ENCODE measurements at places on chromosomes 2 and 18. TPM values are rescaled to one million over a fixed set of nuclear protein-coding genes. Genes with fewer than 3 reads are reported as not detected.

DNA sequence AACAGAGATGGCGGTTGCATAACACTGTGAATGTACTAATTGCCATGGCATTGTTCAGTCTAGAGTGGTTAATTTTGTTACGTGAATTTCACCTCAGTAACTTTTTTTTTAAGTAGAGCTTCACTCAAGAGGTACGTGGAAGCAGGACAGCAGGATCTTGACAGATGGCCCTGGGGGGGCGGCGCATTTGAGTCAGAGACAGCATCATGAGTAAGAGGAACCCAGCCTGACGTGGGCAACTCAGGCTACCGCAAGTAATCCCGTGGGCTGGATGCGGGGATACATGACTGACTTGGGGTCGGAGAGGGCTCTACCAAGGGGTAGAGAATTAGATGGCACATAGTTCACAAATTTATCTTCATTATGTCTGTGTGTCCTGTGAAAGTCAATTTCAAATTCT lies 38.1 kb upstream of the DAPL1 start:
- H3K27me3 ChIP-seq, result no peaks in the 10 kb centered on the region
- no peak for DNase-seq
- no peaks in the 10 kb centered on the region for H3K36me3 ChIP-seq
- no peaks in the 10 kb centered on the region for H3K4me1 ChIP-seq
- H3K4me3 ChIP-seq, result no peak overlapping the region
- no peak overlapping the region for H3K27ac ChIP-seq

DNA sequence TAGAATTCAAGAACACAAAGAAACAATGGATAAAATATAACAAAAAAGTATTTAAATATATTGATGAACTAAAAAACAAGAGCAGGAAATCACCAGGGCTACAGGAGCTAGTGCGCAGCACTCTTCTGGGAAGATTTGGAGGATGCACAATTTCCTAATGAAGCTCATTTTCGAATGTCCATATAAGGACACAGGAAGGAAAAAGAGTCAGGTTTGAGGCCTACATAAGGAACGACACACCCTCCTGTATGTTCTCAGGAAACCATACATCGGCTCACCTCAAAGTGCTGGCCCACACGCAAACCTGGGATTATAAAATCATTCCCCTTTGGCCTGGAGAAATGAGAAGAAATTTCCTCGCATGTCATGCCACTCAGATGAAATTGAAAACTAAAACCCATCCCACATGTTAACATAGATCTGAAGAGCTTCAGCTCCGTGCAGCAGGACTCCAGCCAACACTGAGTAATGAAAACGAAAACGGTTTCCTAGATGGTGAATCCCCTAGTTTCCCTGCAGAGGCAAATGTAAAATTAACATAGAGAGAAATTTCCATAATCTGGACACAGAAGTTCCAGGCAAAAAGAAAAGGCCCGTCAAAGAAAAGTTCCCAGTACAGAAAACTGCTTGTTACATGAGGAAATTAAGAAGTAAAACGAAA lies 825.8 kb downstream of the SOCS6 start:
- no peaks in the 10 kb centered on the region for H3K4me1 ChIP-seq
- H3K27ac ChIP-seq, result no peak overlapping the region
- DNase-seq, result no peak
- no peak overlapping the region for H3K4me3 ChIP-seq
- no peaks in the 10 kb centered on the region for H3K36me3 ChIP-seq

- no peaks in the 10 kb centered on the region for H3K36me3 ChIP-seq
- H3K27me3 ChIP-seq, result no peaks in the 10 kb centered on the region
- H3K4me3 ChIP-seq, result no peak overlapping the region
Measured at GRCh38 chr18:34543945-34544344, 166.2 kb upstream of the DTNA start.

DNA sequence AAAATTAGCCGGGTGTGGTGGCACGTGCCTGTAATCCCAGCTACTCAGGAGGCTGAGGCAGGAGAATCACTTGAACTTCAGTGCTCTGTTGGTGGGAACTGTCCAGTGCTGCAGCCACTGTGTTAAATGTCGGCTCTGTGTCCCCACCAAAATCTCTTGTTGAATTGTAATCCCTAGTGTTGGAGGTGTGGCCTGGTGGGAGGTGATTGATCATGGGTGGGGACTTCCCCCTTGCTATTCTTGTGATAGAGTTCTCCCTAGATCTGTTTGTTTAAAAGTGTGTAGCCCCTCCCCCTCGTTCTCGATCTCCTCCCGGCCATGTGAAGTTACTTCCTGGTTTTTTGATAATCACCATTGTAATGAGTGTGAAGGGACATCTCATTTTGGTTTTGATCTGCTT lies 9.8 kb upstream of the RPL31 start:
- DNase-seq, result no peak
- H3K27ac ChIP-seq, result no peak overlapping the region
- no peaks in the 10 kb centered on the region for H3K36me3 ChIP-seq
- H3K4me3 ChIP-seq, result no peak overlapping the region
- no peaks in the 10 kb centered on the region for H3K4me1 ChIP-seq

DNA sequence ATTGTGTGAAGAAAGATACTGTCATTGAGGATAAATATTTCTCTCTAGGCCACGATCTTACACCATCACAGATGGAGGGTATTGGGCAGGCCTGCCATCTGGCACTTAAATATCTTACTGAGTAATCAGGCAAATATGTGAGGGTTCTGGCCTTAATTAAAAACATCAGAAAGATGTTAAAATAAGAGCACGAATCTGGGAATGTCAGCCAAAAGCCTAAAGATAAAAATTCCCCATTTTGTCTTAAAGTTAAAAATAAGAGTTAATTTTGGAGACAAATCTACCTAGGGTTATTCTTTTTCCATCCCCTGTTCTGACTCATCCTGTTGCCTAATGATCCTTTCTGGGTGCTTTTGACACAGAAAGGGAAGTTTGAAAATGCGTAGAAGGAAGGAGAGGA lies 121.0 kb downstream of the SUCLG1 start:
- H3K4me3 ChIP-seq, result no peak overlapping the region
- DNase-seq, result no peak
- no peaks in the 10 kb centered on the region for H3K36me3 ChIP-seq
- H3K27me3 ChIP-seq, result no peaks in the 10 kb centered on the region
- H3K27ac ChIP-seq, result no peak overlapping the region

ARL4C gene
- total RNA-seq, result 4.1 TPM

All from HCT116 (cell line).